ENCODE measurements at places on chromosomes 2 and 18. TPM values are rescaled to one million over a fixed set of nuclear protein-coding genes. Genes with fewer than 3 reads are reported as not detected.

DNA sequence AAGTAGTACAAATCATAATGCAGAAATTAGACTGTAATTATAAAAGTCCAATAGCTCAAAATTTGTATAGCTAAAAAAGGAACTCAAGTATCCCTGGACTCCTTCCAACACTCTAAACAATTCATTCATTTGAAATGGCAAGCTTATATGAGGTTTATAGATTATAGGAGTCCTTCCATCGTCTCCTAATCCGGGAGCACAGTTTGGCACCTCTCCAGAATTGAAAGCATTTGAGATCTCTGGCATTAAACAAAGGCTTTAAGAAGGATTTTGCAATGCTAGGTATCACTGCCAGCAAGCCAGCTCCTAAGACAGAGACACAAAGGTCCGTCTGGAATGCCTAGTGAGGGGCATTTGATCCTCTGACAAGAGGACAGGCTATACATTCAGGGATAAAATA lies 90.9 kb downstream of the ACVR1 start:
- no peak for DNase-seq

GRCh38 chr2:201699416-201699815 lies 972 bp upstream of the MPP4 start:
- DNase-seq, result no peak

GRCh38 chr18:46301571-46301970 lies 197.4 kb downstream of the HAUS1 start:
- DNase-seq, result no peak

- no peak for DNase-seq
Measured at GRCh38 chr18:25704494-25704893, 352.5 kb upstream of the ZNF521 start.

DNA sequence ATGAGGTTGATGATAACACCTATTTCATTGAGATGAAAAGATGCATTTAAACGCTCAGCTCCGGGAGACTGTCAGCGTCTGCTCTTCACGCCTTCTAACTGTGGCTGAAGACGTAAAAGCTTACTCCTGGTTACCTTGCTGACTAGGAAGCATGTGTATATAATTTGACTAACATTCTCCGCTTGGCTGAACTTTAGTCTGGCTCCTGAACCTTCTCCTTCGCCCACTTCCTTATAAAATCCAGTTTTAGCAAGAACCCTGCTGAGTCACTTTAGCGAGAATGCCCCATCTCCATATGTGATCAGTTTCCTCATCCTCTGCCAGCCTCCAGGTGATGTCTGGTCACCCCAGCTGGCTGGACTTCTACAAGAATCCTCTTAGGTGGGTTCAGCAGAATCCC lies 12.7 kb upstream of the CREG2 start:
- DNase-seq, result no peak

DNA sequence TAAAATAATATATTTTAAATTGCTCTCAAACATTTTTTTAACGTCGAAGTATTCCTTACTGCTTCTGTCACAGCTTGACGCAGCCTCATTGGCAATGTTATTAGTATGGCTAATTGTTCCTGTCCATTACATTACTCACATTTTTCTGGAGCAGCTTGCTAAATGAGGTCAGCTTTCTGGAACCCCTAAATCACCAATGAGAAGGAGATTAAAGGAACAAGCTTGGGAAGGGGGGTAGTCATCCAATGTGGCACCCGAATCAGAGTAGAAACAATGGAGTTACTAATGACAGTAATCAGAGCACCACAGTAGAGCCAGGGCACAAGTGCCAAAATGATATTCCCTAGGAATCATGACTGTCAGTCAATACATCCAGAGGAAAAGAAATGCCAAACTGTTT lies 5.1 kb downstream of the NEUROD1 start:
- no peak for DNase-seq

GRCh38 chr2:120466704-120467054 lies 120.7 kb downstream of the INHBB start:
- no peak for DNase-seq

The DNER gene
- not detected for total RNA-seq

The ARHGAP15 gene
- 218 TPM for total RNA-seq

The DYNAP gene
- total RNA-seq, result not detected

The POTEF gene
- not detected for total RNA-seq

All from CD4-positive, alpha-beta memory T cell (primary cell).